ENCODE measurements at places on chromosomes 7 and 10.

GRCh38 chr10:101938305-101939007 is 94.9 kb upstream of the KCNIP2 start:
- DNase-seq, result no peak

GRCh38 chr7:155715111-155715805 is 70.8 kb downstream of the RBM33 start:
- no peak for DNase-seq

DNA sequence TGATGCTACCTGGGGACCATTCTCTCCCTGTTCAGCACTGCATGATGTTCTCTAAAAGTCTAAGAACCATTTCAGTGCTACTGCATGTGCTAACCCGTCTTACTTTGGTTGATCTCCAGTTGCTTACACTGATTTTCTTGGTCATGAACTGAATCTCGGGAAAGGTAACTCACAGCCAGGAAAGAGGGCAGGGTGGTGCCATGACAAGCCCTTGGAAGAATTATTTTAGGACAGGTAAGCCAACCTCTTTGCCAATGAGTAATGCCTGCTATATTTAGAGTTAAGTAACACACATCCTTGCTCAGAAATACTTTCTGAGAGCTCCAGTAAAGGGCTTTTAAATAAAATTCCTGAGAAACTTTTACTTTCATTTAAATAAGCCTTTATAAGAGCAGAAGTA is 126.7 kb downstream of the ARL4A start:
- DNase-seq, result no peak

DNA sequence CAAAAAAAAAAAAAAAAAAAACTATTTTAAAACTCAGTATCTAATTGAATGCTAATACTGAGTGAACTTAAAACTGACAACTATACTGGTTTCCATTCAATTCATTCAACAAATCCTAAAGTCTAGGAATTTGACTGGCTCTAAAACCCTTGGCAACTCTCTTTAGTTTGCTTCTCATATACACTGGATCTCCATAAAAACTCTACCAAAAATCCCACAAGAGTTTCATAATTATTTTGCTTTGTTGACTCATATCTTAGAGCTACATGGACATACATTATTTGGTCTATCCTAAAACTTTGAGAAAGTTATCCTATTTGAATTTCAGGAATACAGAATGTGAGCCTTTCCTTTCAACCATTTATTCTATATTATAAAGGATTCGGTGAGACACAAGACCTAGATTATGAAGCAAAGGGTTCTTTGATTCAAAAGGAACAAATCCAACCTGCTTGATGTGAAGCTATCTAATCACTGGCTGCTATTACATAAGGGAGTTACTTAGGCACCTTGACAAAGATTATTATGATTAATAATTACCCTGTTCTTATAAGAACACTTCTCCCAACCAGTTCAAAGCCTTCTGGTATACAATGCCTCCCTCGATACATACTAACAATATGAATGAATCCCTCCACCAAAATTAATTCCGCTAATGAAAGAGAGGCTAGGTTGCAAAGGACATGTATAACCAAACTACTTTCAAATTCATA is 15.8 kb upstream of the KMT2E start:
- DNase-seq, result no peak

DNA sequence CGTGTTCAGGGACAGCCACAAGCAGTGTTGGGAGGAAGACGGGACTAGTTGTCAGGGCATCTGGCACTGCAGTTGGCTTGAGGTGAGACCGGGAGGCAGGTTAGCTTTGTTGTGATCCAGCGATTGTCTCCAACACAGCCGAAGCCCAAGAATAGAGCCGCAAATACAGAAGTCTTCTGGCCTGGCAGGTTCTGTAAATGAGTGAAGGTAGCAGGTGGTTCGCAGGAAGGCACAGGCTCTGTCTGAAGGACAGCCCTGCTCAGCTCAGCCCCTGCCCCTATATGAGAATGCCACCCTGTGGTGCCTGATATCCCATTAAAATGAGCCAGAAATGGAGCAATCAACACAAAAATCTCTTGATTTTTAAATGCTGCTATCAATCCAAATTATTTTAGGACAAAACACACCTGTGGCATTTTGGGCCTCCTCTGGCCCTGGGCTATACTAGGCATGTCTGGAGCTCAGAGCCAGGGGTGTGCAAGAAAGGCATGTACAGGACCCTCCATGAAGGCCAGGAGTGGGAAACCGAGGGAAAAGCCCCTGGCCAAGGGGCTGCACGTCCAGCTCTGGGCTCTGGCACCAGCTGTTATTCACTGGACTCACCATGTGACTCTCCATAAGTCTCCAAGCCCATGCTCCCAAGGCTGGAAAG is 11.2 kb upstream of the C10orf71 start:
- DNase-seq, result no peak

- DNase-seq, result no peak
Observed at GRCh38 chr10:74745449-74745848, 81.0 kb upstream of the KAT6B start.

- DNase-seq, result no peak
Observed at GRCh38 chr7:133339772-133340171, 86.9 kb downstream of the EXOC4 start.

DNA sequence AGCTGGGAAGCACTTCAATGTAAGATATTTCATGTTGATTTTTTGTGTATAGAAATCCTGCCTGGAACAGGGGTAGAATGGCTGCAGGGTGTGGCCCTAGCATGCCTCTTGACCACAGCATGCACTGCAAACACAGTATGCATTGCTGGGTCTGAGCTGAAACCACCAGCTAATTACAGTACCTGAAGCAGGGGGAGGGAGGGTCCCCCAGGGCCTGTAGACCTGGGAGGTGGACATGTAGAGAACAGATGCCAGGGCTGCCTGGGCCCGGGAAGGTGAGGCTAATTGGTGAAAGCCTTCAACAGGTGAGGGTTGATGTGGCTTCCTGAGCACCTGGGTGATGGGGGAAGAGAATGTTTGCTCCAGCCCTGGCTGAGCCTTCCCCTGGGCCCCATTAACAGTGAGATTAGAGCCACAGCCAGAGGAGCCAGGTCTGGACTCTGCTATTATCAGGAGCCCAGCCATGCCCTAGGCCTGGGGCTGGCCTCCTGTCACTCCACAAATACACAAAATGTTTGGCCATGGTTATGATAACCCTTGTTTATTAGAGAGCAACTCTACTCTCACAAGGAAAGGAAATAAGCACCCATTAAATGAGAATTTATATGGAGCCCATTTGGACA is 83.3 kb downstream of the PLXNA4 start:
- no peak for DNase-seq

DNA sequence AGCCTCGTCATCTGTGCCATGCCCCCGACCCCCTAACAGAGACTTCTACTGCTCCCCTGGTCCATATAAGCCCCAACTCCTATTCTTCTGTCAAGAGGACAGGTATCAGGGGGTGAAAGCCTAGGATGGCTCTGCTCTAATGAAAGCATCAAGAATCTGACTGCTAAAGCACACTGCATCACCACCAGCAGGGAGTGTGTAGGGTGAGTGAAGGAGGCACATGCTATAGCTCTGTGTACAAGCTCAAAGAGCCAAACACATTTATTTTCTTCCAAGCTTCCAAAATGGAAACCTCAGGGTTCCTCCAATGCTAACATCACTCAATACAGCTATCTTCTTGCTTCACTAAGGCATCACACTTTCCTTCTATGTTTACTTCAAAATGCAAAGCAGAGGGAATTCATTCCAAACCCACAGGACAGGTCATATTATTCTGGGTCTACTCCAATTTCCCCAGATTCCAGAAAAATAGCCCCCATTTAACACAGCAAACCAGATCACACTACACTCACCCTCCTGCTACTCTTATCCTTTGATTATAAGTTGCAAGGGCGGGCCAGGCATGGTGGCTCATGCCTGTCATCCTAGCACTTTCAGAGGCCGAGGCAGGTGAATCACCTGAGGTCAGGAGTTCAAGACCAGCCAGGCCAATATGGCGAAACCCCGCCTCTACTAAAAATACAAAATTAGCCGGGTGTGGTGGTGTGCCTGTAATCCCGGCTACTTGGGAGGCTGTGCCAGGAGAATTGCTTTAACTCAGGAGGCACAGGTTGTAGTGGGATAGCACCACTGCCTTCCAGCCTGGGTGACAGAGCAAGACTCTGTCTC is 36.6 kb downstream of the RHEB start:
- no peak for DNase-seq

- no peak for DNase-seq
Observed at GRCh38 chr10:63410633-63411032, 55.1 kb downstream of the JMJD1C start.

GRCh38 chr10:49071160-49071761 is 44.1 kb downstream of the VSTM4 start:
- DNase-seq, result no peak

DNA sequence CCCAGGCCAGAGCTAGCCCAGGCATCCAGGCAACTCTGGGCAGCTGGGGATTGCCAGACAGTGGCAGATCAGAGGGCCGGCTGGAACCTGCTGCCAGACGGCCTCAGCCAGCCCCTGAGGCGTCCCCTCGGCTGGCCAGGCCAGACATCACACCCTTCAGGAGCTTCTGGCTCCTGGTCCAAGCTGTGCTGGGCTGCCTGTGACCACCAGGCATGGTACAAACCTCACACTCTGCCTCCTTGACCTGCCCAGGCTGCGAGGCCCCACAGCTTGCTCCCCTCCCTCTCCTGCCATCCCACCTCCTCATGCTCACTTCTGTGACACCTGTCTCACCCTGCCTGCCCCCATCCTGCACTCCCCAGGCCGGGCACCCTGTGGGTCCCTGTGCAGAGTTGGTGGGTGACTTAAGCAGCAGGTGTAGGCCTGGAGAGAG is 5.7 kb downstream of the DEPP1 start:
- DNase-seq, result no peak

DNA sequence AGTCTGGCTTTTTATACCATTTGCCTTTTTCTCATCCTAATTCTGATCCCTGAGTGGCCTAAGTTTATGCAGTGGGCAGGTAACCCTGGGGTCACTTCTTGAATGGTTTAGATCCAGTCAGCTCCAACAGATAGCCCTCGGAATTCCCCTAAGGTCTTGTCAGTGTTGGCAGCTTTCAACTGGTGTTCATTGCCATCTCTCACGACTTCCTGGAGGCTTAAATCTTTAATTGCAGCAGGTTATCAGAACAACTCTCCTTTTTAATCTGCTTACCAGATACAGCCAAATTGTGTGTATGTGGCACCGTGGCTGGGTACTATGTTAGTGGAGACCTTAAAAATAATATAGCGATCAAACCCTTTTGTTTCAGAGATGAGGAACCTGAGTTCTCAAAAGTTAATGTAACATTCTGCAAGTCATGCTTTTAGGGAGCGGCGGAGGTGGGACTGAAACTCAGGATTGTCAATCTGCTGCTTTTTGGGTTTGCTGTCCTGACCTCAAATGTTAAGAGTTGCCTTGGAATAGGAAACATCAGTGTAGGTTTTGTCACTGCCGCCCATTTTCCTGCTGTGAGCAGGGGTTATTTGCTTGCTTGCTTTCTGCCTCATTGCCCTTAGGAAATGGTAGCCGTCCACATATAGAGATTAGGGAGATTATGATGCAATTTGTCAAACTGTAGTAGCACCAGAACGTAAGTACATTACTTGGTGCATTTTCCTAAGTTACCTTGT is 818 bp downstream of the DLD start:
- DNase-seq, result no peak

DNA sequence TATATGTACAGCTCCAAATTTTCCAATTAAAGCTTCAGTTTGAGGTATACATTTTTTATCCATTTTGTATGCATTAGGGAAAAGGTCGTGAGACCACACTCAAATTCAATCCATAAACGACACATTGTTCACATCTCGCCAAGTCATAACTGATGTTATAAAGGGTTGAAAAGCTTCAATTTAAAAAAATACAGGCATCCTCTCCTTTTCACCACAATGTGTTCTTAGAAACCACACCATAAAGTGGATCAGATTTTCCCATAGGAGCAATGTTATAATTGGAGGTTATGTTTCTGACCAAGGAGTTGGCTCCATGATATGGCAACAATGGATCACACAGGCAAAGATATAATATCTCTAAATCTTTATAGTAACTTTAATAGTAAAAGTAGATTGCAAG is 663.6 kb downstream of the PARD3 start:
- DNase-seq, result no peak
